ENCODE measurements at places on chromosomes 7 and 10. TPM values are rescaled to one million over a fixed set of nuclear protein-coding genes. Genes with fewer than 3 reads are reported as not detected.

Gene BHLHA15
- 2.3 TPM for polyA plus RNA-seq

Gene NPVF
- polyA plus RNA-seq: not detected

Gene CYP26C1
- polyA plus RNA-seq: not detected

- no peak for DNase-seq
Observed at GRCh38 chr7:29495653-29496052, 68.0 kb upstream of the PRR15 start.

Gene GIMAP1
- polyA plus RNA-seq: not detected

Gene PKD1L1
- polyA plus RNA-seq: 0.01 TPM

Gene AKAP9
- polyA plus RNA-seq: 27.6 TPM

Gene PRLHR
- polyA plus RNA-seq: not detected

Gene LIPK
- not detected for polyA plus RNA-seq

DNA sequence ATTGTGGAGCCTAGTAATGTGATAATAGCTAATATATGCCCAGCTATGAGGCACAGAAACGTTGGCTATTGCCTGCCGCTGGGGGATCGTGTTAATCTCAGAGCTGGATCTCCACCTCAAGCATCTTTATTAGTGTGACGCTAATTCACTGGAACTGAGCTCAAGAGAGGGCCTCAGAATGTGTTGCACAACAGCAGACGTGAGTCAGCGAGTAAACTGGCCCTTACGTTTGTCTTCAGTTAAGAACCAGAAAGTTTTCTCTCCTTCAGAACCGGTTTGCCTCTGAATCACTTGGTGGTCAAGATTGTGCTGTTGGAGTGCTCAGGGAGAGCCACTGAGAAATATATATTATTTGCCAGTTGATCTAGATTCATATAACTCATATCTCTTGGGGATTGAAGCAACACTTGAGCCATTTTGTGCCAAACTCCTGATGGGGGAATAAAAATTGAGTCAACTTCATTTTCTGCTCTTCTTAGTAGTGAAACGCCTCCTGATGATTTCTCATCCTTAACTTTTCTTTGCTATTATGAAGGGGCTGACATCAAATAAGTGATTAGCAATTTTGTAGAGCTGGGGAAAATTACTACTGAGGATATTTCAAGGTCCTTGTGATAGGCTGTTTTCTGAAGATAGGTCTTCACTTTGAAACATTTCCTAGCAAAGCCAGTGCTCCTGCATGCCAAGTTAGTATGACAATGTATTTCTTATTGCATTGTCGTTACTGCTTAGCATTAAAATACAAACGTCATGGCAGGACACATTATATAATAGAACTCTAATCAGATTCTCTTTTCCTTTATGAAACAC, 22.3 kb downstream of the BZW2 start:
- DNase-seq: peak; percentile 10

DNA sequence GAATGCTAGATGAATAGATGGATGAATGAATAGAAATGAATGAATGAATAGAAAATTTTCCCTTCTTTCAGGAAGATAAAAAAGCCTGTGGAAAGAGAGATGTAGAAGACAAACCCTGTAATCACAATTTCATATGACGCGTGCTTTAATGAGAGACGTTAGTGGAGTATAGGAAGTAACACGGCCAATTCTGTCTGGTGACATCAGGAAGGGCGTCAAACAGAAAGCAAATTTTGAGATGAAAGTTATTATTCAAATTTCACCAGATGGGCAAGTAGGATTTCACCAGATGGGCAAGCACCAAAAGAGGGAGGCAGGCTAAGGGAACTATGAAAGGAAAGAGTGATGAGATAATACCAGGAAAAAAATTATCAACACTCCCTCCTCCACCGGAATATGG, 128.9 kb upstream of the PRSS1 start:
- no peak for DNase-seq

Gene MBL2
- 16.2 TPM for polyA plus RNA-seq

- DNase-seq: no peak
Observed at GRCh38 chr10:133135116-133135465, 24.9 kb upstream of the KNDC1 start.

Gene LRRC17
- polyA plus RNA-seq: 0.66 TPM

DNA sequence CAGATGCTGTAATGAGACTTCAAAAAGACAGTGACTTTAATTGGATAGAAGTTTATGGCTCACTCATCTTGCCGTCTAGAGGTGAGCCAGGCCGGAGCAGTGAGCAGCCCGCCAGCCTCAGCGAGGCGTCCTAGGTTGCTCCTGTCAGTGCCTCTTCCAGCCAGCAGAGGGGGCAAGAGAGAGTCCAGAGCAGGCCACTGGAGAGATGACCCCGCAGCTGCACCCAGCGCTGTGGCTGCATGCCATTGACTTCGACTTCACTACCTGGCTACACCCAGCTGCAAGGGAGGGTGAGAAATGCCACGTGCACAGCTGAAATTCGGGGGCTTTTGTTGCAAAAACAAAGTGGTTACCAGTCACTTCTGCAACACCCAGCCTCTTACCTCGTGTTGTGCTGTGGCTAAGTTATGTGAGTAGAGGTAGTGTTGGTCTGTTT, 26.5 kb downstream of the NUB1 start:
- DNase-seq: peak; percentile 68

GRCh38 chr10:31197886-31198285, 121.1 kb upstream of the ZEB1 start:
- DNase-seq: no peak

Gene OPN4
- polyA plus RNA-seq: not detected

GRCh38 chr7:152512706-152513105, 76.9 kb upstream of the KMT2C start:
- no peak for DNase-seq

- DNase-seq: no peak
Observed at GRCh38 chr10:98572594-98572993, 125.9 kb upstream of the HPS1 start.

DNA sequence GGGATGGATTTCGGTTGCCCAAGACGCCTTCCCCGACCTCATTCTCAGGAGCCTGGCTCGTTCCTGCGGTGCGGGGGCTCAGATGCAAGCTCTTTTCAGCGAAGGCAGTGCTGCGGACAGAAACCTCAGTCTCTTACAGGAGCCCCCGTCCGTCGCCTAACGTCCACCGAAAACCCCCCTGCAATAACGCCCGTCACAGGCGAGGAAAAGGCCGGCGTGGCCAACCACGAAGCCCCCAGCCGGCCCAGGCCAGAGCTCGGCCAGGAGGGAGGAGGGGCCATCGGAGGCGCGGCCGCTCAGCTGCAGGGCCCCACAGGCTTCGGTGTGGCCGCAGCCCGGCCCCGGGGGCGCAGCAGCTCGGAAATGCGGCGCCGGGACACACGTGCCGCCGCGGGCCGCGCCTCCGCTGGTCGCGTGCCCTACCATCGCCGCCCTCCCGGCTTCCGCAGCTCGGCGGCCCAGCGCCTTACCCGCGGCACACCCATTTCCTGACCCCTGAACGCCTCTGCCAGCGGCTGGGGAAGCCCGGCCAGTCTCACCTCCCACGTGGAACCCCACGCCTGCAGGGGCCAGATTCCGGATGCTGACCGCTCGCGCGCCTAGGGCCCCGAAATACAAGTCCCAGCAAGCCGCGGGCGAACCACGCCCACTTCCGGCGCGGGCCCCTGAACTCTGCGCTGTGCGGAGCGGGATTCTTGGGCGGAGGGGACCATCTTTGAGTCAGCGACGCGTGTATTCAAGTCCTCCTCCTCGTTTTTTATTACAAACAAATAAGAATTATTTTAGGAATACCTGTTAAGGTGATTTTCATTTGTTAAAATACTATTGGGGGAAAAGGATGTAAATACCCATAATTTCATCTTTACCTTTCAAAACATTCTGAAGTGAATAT, at the start of gene ZNF239:
TSS of gene ZNF239 (minus strand) at position 616 of the 892 bp plus-strand sequence. CDS start 16,537 bp downstream, outside the sequence.
- DNase-seq: no peak

- DNase-seq: peak; percentile 36
Observed at GRCh38 chr10:49518982-49519578, 19.8 kb downstream of the ERCC6 start.

DNA sequence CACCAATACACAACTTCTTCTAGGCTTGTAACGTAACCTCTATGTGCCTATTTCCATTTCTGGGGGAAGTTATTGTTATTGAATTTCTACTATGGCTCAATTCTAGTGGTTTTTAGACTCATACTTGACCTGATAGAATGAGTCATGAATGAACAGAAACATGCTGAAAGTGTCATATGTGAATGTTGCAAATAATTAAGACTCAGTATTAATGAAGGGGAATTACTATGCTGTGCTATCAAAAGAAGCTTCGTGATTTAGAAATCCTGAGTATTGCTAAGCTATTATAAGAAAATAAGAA, 135.1 kb upstream of the ZWINT start:
- DNase-seq: no peak

DNA sequence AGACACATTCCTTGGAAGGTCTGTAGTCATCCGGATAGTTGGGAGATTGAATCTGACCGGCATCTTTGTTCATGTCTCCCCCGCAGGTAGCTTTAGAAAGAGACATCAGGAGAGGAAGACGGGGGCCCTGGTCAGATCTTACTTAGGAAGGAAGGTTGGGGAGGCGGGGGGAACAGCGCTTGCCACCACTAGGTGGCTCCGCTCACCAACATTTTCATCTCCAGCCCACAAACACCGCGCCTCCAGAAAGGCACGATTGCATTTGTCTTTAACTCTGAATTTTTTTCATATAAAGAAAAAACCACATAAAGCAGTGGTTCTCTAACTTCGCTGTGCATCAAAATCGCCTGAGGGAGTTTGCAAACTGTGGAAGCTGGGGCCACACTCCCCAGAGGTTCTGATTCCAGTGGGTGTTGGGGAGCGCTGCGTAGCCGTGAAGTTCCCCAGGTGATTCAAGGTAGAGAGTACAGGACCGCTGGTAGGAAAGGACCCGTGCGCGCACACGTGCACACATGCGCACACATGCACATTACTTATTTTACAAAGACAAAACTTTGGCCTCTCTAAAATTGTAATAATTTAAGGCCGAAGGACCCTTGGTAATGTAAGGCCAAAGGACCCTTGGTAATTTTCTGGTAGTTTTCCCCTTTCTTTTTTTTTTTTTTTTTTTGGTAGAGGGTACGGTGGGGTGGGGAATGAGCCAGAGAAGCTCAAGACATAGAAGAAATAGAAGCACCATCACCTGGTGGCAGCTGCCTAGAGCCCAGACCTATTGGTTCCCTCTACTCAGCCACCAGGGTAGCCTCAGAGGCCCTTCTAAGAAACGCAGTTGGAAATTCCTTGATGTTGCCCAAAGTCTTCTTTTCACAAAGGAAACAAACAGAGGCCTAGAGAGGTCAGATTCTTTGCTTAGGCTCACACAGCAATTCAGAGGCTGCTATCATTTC, 37.4 kb upstream of the OPALIN start:
- DNase-seq: peak; percentile 41

DNA sequence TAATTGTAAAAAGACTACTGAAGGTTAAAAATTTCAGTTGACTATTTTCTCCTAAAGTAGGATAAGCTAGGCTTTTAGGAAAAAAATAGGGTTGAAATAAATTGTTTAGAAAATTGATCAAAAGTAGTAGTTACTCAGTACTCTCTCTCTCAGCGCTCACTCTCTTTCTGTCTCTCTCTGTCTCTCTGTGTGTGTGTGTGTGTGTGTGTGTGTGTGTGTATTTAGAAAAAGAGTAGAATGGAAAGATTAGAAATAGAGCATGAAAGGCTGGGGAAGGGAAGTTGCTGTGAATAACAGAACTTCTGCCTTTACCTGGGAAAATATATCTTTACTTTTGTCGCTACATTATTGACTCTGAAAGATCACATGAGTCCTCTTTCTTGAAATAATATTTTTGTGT, 20.6 kb downstream of the ADK start:
- no peak for DNase-seq

All from HepG2 (cell line).